ENCODE measurements at places on chromosomes 11 and 22.

DNA sequence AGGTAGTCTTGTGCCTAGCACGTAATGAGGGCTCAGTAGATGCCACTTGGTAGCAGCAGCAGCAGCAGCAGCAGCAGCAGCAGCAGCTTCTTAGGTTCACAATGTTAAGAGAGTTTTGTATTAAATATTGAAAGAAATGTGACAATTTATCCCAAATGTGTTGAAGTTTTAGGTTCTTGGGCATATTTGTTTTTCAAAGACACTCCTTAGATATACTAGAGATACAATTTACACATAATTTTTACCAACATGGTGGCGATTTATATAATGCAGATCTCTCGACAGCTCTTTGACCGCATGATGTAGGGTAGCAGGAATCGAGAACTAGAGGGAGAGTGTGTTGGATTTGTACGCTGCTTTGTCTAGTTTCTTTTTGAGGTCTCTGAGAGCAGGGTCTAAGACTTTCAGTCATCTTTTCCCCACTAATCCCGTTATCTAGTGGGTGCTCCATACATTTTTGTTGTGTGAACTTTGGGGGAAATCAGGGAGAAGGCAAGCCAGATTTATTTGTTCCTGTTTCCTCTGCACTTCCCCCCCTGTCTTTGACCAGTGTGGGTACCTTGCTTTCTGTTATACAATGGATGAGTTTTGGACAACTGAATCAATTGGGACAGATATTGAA lies 1.4 kb downstream of the FDX1 start:
- DNase-seq: no peak

DNA sequence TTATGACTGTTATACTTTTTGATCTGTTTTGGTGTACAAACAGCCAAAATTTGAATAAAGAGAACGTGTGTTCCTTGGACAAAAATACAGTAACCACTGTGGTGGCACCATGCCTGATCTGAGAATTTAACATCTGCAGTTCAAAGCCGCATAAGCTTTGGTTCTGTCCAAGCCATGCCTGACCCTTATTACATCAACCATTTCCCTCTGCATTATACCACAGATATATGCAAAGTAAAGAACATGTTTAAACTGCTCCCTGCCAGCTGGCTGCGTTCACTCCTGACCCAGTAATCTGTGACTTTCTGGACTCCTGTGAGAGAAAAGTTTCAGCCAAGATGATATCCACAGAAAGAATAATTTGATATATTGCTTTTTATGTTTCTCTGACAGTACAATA lies 890.5 kb upstream of the ANO3 start:
- DNase-seq: no peak

DNA sequence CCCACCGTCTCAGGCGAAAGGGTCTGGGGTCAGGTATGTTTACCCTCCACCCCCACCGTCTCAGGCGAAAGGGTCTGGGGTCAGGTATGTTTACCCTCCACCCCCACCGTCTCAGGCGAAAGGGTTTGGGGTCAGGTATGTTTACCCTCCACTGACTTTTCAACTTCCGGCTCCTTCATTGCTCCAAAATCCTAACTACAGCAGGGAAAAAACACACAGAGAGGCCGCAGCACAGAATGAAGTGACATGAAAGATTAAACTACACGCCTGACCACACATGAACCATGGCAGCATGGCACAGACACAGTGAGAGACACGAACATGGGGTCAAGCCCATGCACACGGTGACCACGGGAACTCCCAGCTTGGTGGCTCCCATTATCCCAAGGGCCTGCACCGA lies 634.9 kb upstream of the B3GAT1 start:
- DNase-seq: no peak

- DNase-seq: no peak
Measured at GRCh38 chr11:64845129-64845775, 799 bp upstream of the CDC42BPG start.

DNA sequence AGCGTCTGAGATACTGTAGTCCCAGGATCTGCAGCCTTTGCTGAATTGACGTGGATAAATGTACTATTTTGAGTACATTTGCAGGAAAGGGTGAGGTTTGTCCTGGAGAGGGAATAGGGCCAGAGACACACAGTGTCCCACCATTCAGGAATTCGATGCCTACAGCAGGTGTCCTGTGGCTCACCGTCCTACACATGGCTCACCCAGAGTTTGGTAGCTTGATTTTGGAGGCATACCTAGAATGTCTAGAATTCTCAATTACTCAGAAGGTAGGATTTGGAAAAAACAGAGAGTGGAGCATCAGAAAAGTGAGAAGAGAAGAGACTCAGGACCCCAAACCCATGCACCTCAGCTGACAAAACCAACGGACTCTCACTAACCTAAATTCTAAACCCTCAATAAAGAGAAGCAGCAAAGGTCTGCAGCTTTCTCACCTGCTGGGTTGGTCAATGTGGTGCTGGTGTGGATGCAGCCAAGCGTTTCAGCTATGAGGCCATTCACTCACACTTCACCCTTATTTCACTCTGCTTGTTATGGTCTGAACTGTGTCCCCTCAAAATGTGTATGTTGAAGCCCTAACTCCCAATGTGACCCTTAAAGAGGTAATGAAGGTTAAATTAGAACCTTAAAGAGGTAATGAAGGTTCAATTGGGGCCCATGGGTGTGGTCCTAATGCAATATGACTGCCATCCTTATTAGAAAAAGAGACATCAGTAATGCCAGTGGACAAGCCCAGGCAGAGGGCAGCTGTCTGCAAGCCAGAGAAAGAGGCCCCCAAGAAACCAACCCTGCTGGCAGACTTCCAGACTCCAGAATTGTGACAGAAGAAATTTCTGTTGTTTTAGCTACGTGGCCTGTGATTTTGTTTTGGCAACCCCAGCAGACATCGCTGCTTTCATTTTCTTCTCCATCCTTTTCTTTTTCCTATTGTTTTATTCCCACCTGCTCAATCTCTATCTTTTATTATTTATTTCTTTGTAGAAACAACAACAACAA lies 187.8 kb downstream of the SNX19 start:
- no peak for DNase-seq

GRCh38 chr11:117838901-117839300 lies 14.4 kb upstream of the FXYD2 start:
- no peak for DNase-seq

Measured in DND-41 (cell line).